ENCODE measurements at places on chromosomes 6 and 20.

- no peak for DNase-seq
These were observed 40.4 kb downstream of the PTPRK start for GRCh38 chr6:128479991-128480390.

- no peak for DNase-seq
These were observed 83.0 kb downstream of the BANF2 start for GRCh38 chr20:17782768-17783167.

- no peak for DNase-seq
These were observed 15.4 kb upstream of the PAQR8 start for GRCh38 chr6:52346503-52346902.

- DNase-seq, result no peak
These were observed 10.3 kb upstream of the MYB start for GRCh38 chr6:135170849-135171248.

GRCh38 chr6:170512249-170512648 lies 40.9 kb downstream of the PSMB1 start:
- DNase-seq, result no peak

DNA sequence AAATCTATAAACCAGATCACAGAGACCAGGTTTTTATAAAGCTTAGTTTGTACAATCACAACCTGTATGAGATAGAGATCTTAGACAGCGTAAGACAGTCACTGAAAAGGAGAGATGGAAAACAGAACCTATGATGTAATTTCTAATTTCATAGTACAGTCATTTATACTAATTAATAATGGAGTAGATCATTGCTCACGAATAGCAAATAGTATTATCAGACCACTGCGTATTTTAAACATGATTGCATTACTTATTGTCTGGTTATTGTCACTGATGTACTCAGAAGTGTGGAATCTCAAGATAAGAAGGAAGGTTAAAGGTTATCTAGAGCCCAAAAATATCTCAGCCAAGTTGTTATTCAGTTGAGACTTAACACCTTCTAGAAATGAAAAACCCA lies 115.6 kb downstream of the KHDC1L start:
- no peak for DNase-seq

DNA sequence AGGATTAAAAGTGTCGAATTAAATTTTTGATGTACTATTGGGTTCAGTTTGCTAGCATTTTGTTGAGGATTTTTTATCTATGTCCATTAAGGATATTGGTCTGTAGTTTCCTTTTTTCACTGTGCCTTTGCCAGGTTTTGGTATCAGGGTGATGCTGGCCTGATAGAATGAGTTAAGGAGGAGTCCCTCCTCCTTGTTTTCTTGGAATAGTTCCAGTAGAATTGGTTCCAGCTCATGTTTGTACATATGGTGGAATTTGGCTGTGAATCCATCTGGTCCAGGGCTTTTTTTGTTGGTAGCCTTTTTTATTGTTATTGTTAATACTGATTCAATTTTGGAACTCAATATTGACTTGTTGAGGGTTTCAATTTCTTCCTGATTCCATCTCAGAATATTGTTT lies 141.8 kb downstream of the SIM1 start:
- DNase-seq, result no peak

DNA sequence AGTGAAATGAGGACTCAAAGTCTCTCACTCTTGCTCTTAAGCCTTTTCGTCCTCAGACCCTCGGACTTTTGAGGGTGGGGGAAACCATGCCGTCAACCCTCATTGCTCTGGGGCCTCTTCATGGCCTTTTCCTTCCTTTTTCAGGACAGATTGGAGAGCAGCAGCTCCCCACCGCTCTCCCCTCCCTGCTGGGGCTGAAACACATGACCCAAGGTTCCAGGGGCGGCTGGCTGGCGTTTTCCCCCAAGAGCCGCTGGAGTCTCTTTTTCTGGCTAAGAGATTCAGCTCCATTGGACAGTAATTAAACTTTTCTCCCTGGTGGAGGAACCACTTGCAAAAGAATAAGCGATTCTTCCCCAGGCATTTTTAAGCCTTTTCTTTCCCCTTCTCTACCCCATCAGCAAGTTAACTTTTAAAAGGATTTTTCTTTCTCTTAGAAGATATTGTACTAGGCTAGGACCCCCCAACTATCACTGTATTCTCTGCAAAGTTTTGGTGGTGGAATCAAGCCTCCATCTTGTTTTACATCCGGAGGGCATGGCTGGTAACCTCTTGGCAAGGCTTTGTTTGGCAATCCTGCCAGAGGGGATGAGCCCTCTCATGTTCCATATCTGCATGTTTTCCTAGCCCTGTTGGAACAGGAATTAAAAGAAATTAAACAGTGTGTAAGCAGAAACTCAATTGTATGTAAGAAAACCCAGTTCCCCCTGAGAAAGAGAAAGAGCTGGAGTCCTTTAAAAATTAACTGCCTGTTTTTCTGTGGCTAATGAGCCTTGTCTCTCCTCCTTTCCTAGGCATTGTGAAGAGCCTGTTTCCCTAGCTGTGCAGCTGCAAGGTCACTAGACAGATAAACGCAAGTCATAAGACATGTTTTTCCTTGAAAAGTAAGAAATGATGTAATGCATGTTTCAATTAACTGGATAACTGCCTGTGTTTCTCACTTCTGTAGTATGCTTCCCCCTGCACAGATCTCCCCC lies 100.8 kb upstream of the GPR6 start:
- no peak for DNase-seq

GRCh38 chr6:29626948-29627754 lies 5.8 kb downstream of the GABBR1 start:
- DNase-seq, result no peak

- DNase-seq, result no peak
These were observed 49.7 kb upstream of the BHLHE23 start for GRCh38 chr20:63056236-63057170.

DNA sequence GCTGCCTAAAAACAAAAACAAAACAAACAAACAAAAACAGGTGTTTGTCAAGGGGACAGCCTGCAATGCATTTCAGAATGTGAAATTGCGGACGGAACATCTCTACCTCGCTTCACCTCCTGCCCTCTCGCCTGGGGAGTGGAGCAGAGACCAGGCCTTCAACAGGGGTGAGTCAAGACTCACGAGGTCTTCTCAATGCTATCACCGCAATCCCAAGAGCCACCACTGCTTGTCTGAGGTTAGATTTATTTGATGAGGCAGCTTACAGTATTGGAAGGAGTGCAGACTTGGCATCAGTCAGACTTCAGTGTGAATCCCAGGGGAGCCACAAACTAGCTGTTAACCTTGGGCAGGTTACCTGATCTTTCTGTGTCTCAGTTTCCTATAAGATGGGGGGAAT lies 7.7 kb downstream of the GABRR1 start:
- no peak for DNase-seq

DNA sequence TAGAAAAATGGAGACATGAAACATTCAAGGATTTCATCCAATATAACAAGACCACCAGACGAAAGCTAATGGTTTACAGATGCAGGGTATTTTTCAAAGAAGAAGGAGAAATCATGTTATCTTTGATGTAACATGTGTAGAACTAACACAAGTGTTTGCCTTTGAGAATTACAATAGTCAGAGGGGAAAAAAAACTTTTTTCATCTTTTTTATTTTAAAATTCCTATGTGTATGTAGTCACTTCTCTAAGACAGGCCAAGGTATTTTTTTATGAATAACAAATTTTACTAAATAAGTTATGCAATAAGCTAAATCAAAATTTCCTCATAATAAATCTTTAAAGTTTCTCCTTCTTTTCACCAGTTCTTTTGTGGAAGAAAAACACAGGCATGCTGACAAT lies 161.4 kb downstream of the PDE7B start:
- no peak for DNase-seq

DNA sequence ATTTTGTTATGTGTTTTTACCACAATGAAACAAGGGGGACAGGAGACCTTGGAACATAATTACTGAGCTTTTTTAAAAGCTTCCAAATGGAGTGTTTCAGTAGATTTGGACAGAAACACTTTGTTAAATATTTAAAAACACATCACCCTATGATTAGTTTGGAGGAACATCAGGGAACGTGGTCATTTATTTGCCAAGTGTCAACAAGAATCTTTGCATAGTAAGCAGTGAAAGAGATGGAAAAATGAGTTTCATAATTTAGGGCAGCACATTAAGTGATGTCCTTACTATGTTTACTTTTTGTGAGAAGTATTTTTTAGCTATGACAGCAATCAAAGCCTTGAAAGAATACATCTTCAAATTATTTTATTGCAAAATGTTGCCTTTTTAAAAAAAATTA lies 82.6 kb downstream of the PROKR2 start:
- no peak for DNase-seq

- DNase-seq, result no peak
These were observed 59.6 kb upstream of the ZFP64 start for GRCh38 chr20:52251136-52251700.

DNA sequence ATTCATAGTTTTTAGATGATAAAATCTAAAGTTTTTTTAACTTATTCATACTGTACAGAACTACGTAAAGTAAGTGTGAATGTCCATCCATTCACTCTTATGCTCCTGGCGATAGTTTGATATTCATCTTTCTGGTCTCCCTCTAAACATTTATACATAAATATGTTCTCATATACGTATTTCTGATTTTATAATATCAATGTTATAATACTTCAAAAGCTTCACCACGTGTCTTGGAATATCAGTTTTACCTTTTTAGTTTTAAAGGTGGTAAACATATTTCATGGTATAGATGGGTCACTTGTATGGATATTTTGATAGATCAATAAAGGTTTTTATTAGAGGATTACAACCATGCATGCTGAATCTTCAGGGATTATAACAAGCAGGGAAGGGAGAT lies 10.3 kb upstream of the RHAG start:
- DNase-seq, result no peak

GRCh38 chr6:158715330-158716311 lies 65.8 kb downstream of the SYTL3 start:
- no peak for DNase-seq

- DNase-seq, result no peak
These were observed 48.2 kb downstream of the ZNF292 start for GRCh38 chr6:87203448-87204023.

- DNase-seq, result peak; percentile 19
These were observed 18.0 kb downstream of the CDYL start for GRCh38 chr6:4794140-4794707.

DNA sequence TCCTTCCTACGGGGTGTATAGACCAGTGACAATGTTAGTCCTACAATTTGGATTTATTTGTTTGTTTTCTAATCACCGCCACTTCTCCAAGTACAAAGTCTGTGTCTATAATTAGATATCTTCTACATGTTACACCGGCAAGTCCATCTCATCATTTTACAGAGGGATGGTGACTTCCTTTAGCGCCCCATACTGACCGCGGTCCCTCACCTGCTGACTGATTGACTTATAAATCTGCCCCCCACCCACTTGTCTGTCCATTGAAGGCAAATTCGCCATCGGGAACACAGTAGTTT lies 8.9 kb upstream of the NR2E1 start:
- no peak for DNase-seq

- DNase-seq, result no peak
These were observed 108.6 kb downstream of the DLL1 start for GRCh38 chr6:170182093-170182780.

DNA sequence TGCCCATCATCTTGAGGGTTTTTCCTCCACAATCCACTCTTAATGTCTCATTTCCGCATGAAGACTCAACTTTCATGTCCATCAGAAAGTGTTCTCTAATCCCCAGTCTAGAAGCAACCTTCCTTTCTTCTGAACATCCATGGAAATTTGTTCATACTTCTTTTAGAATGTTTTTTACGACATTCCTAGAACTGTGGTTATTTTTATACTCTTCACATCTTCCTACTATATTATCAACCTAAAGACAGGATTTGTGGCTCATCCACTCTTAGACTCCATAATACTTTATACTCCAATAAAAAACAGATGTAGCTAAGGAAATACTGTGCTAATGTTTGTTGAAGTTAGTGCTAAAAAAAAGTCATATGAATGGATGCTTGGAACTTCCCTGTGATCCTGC lies 1.4 kb upstream of the CAP2 start:
- DNase-seq, result no peak

DNA sequence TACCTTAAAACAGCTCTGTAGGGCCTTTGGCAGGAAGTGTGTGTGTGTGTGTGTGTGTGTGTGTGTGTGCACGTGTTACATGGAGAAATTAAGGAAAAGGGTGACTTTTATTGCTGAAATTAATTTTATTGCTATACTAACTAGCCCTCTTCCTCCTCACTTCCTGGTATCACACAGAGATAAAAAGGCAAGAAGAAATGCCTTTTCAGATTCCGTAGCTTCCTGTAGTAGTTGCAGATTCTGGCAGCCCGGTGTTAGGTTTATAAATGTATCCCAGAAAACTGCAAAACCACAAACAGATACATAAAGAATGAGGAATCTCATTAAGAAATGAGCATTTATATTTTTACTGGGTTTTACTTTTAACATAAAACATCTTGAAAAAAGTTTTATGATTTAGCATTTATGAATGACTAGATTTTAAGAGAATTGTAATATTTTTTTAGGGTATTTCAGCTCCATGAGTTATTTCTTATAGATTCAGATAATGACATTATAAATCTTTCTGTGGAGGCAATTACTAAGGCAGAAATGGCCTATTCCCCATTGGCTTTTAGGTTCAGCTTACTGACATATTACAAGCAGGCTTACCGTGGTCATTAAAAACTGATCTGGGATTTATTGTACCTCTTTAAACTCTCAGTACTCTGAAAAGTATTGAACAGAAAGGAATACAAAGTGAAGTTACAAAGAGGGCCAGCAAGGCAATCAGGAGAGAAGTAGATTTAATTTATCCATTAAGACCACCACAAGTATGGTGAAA lies 249.1 kb upstream of the TSHZ2 start:
- no peak for DNase-seq

DNA sequence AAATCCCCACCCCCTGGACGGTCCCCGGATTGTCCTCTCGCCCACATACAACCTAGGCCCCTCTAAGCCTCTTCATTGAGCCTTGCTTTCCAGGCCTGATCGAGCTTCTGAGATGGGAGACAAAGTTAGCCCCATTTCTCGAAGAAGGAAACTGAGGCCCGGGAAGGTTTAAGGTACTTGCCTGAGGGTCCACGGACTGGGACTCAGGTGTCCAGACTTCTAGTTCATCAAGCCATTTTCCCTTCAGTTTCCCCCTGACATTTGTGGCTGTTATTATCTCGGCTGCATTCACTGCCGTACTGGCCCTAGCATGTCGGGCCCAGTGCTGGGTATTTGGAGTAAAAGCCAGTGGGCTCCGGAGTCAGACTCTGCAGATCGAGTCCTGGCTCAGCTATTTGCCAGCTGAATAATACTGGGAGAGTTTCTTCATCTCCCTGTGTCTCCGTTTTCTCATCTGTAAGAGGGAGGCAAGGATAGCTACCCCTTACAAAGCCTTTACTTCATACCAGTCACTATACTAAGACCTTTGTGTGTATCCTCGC lies 633 bp downstream of the RPRD1B start:
- DNase-seq, result peak; percentile 38

- DNase-seq, result no peak
These were observed 15.3 kb downstream of the TCFL5 start for GRCh38 chr20:62846166-62846890.

Measured in liver (tissue), 10 donors.